ENCODE measurements at places on chromosomes 5 and 9.

DNA sequence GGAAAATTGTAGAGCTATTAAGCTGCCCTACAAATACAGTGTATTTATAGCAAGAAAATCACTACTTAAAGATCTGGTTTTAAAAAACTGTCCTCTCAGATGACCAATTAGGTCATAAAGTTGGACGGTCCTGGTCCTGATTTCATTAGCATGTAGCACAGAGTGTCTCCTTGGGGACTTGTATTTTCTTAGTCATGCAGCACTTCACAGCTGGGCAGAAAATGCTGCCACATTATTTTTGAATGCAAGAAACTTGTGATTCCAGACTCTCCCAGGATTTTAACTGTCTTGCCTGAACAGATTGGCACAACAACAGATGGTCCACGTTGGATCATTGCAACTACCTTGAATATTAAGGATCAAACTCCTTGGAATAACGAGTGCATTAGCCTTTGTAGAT lies 348.1 kb upstream of the SGCD start:
- DNase-seq, result no peak

- DNase-seq, result no peak
Measured at GRCh38 chr9:90600029-90600428, 42.6 kb downstream of the DIRAS2 start.

GRCh38 chr9:69370430-69370829 lies 45.4 kb downstream of the ENTREP1 start:
- DNase-seq, result no peak

DNA sequence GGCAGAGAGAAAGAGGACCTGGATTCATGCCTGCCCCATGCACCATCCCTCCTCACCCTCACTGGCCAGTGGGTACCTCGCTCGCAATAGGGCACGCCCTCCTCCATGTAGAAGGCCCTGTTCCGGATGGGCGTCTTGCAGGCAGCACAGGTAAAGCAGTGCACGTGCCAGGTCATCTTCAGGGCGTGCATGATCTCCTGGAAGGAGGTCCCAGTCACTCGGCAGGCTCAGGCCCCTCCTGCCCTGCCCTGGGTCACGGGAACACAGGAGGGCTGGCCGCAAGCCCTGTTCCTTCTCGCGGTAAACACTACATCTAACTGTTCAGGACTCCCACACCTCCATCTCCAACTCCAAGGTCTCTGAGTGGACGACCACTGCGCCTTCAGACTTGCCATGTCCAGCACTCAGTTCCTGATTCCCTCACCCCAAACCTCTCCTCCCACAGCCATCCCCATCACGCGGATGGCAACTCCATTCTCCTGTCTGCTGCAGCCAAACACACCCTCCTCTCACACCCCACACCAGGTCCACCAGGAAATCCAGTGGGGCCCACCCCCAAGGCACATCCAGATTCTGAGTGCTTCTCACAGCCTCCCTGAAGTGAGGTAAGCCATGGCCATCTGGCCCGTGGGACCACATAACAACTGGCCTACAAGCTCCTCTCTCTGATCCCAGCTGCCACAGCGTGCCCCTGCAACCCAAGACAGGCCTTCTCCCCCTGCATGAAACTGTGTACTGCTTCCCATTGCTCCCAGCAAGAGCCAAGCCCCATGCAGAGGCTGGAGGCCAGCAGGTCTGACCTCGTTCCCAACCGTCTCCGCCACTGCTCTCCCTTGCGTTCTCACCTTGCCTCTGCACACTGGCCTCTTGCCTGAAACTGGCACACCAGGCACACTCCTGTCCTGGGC lies 10.8 kb upstream of the DBN1 start:
- DNase-seq, result no peak

DNA sequence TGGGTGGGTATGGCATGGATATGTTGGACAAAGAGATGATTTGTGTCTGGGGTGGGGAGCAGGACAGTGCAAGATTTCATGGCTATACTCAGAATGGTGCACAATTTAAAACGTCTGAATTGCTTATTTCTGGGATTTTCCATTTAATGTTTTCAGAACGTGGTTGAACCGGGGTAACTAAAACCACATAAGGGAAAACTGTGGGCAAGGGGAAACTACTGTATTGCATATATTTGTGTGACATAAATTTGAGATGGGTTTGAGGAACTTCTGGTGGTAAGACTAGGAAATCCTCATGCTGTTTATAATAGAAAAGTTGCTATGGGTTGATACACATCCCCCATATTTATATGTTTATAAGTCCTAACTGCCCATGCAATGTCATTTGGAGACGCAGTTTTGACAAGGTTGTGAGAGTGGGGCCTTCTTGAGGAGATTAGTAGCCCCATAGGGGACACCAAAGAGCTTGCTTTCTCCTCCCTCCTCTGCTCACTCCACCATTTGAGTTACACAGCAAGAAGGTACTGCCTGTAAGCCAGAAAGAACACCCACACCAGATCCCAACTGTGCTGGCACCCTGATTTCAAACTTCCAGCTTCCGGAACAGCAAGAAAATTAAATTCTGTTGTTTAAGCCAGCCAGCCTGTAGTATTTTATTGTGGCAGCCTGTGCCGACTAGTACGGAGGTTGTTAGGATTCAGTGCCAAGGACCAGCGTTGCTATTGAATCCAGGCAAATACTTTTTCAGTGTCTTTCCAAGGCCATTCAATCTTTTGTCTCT lies 2118.9 kb downstream of the MAT2B start:
- DNase-seq, result no peak

- DNase-seq, result no peak
Measured at GRCh38 chr5:112709416-112709815, 28.3 kb upstream of the APC start.

DNA sequence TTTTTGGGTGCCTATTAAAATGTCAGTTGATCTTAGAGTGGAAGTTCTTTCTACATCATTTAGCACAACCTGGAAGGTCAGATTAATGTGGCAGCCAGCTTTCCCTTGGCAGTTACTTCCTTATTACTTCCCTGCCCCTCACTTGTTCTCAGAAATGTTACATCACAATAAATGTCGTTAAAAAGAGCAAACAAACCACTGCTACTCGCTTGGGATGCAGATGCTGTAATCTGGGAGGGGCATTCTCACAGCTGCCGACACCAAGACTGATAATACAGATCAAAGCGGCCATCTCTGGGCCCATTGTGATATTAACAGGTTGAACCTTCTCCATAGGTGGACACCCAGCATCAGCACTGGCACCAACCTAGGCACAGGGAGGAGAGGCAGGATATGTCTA lies 29.3 kb downstream of the PLAC8L1 start:
- DNase-seq, result no peak

DNA sequence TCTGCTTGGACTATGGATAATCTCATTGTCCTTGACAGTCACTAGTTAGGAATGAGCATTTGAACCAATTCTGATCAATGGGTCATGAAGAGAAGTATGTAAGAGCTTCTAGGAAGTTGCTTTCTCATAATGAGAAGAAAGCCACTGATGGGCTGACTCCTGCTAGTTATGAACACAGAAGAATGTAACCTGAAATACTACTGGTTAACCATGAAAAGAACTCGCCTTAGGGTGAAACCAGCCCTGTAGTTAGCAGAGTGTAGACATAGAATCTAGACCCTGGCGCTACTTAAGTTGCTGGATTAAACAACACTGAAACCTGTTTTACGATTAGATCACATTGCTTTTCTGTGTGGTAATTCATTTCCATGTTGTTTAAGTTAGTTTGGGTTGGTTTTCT lies 26.6 kb downstream of the SLF1 start:
- no peak for DNase-seq

DNA sequence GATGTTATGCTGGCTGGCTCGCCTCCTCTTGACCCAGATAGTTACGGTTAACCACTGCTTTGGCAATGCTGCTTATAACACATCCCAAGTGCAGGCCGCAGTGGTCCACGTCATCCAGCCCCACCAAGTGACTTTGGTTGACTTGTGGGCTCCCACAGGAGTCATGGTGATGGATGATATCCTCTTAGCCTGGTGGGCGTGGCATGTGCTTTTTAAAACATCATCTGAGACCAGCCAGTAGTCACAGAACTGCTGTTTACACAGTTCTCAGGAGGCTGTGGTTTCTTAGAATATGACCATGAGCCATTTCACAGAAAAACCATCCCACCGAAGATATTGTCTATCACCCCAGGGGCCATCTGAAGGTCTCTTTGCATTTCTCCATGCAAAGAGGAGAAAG lies 216.9 kb downstream of the SH3GL2 start:
- DNase-seq, result no peak

- peak; percentile 49 for DNase-seq
Measured at GRCh38 chr5:39665328-39665727, 240.5 kb upstream of the DAB2 start.

- DNase-seq, result no peak
Measured at GRCh38 chr5:137292461-137293027, 206.6 kb downstream of the SPOCK1 start.
